ENCODE measurements at places on chromosomes 11 and 22. TPM values are rescaled to one million over a fixed set of nuclear protein-coding genes. Genes with fewer than 3 reads are reported as not detected.
A peak's percentile ranks its signal among the peaks of the same experiment; 100 is the strongest.

DNA sequence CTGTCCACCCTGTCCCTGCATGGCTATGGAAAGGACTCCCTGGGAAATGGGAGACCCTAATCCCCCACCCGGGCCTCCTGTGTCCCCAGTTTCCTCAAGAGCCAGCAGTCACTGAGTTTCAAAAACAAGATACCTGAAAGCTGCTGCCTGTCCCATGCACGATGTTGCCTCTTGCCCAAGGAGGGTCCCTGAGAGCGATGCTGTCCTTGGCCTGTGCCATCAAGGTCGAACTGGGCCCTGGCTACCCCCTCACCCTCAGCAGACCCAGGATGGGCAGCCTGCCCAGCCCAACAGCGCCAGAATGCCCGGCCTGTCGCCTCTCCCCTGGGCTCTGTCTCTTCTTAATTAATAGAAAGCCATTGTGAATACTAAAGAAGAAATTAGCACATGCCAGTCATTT, 104.5 kb upstream of the LMO1 start:
- no peak for DNase-seq

- no peak for DNase-seq
Measured at GRCh38 chr11:75946531-75947530, 131.8 kb downstream of the UVRAG start.

GRCh38 chr22:47452184-47452583, 689.7 kb downstream of the TBC1D22A start:
- DNase-seq, result peak; percentile 9

- DNase-seq, result no peak
Measured at GRCh38 chr11:68430801-68431200, 29.8 kb upstream of the PPP6R3 start.

DNA sequence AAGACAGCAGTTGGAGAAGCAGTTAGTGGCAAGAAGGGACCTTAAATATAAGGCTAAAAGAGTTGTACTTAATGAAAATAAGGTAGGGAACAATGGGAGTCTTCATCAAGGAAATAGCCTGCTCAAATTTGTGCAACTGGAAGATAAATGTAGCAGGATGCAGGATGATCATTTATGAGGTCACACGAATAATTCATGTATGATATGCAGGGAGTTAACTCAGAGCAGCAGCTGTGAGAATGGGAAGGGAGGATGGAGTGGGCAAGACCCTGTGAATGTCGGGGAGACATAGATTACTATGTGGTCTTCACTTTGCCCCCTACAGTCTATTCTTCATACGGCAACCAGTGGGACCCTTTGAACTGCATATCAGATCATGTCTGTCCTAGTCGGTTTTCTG, 25.2 kb upstream of the BMAL1 start:
- DNase-seq, result no peak

DNA sequence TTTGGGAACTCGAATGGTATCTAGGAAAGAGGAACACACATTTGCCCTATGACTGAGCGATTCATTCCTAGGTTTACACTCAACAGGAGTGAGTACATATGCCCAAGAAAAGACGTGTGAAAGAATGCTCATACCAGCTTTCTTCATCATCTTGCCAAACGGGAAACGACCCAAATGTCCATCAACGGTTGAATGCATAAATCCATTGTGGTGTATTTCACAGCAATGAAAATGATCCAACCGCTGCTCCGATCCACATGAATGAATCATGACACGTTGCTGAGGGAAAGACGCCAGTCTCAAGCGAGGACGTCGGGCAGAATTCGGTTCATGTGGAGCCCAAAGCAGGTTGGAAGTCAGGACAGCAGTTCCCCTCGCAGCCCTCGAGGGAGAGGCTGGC, 71.5 kb downstream of the CYTH4 start:
- DNase-seq, result peak; percentile 97

GRCh38 chr11:134499990-134500389, 87.9 kb upstream of the B3GAT1 start:
- no peak for DNase-seq

GRCh38 chr11:72635933-72636332, 38.3 kb downstream of the PDE2A start:
- DNase-seq, result no peak

DNA sequence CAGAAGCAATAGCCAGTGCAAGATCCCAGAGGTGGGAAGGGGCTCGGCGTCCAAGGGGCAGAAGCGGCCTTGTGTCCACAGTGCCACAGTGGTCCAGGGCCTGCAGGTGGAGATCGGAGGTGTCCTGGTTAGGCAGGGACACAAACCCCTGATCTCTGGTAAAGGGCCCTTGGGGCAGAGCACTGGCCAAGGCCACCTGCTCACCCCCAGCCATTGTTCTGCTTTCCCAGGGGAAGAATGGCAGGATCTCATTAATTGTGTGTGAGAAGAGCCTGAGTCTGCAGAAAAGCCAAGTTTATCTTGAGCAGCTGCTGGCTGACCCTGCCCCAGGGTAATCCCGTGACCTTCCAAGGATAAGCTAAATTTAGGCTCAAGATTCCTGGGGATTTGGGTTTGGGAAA, 3.1 kb upstream of the CLDN5 start:
- DNase-seq, result no peak

GRCh38 chr11:837189-837989, 4.6 kb downstream of the CD151 start:
- no peak for DNase-seq

DNA sequence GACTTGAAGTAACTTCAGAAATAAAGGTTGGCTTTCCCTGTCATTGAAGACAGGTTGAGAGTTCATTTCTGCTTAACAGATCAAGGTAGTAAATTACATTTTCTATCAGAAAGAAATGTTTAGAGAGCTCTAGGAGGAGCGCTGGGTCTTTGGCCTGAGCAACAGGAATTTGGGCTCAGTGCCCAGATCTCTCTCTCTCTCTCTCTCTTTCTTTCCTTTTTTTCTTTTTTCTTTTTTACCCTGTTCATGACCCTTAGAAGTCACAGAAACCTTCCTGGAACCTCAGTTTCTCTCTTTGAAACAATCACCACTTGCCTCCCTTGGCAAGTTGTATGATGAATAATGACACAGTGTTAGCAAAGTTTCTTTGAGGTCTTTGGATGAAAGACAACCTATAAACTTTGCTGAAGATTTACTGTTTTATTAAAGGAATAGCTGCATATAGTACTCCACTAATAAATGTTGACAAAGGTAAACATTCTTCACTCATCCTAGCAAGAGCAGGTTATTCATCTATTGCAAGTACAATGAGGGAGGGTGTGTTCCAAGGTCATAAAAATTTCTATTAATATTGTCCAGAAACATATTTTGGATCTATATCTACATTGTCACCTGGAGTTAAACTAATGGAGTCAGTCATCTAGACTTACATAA, 35.5 kb upstream of the RASSF10 start:
- DNase-seq, result no peak

DNA sequence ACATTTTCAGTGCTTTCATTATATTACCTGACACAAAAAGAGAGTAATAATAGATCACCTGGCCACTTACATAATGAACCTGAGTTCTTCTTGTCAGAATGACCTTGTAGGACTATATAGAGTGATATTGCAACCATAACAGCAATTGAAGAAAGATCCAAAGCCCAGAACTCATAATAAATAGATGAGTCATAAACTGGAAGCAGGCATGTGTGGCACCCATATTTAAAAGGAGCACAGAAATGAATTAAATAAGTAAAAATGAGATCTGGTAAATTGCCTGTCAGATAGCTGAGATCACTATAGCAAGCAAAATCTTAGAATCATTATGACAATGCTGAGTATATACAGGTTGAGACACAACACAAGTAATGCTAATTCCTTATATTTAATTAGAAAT, 331.8 kb downstream of the AASDHPPT start:
- no peak for DNase-seq

DNA sequence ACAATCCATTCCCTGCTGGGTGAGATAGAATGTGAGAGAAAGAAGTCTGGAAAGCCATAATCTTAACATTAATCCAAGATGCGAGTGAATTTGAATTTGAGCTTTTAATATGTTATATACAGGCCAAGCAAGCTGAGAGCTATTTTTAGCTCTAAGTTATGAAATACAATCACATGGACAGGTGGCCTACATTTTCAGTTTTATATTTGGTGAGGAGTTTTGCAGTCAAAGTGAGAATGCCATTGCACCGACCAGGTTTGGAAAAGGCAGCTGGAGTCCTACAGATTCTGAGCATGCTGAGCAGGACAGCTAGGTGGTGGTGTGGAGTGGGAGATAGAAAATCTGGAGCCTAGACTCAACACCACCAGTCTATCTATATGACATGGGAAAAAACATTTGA, 12.0 kb downstream of the OR5B21 start:
- no peak for DNase-seq

SLC43A3 gene
- 0.67 TPM for total RNA-seq

MS4A7 gene
- total RNA-seq, result not detected

FAM227A gene
- 2.3 TPM for total RNA-seq
